CD4-positive, alpha-beta T cell treated with Interleukin-6 at 100 ng/mL for 8 hours (primary cell): ENCODE measurements at places on chromosomes 11 and 22.

DNA sequence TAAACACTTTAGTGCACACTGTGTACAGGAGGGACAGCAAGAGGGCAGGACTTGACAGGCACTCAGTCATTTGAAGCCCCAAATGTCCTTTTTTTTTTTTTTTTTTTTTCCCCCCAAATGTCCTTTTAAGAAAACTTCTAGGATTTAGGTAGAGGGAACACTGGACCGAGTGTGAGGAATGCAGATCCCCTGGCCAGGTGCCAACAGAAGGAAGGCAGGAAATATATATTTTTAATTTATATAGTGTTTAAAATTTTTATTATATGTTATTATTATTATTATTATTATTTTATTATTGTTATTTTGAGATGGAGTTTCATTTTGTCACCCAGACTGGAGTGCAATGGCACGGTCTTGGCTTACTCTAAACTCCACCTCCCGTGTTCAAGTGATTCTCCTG, 35.5 kb downstream of the ARHGAP8 start:
- no peak for DNase-seq

- DNase-seq: no peak
Observed at GRCh38 chr11:39412117-39412516, 2047.3 kb downstream of the LRRC4C start.

GRCh38 chr11:43874738-43875137, 5.9 kb upstream of the ALKBH3 start:
- DNase-seq: no peak

DNA sequence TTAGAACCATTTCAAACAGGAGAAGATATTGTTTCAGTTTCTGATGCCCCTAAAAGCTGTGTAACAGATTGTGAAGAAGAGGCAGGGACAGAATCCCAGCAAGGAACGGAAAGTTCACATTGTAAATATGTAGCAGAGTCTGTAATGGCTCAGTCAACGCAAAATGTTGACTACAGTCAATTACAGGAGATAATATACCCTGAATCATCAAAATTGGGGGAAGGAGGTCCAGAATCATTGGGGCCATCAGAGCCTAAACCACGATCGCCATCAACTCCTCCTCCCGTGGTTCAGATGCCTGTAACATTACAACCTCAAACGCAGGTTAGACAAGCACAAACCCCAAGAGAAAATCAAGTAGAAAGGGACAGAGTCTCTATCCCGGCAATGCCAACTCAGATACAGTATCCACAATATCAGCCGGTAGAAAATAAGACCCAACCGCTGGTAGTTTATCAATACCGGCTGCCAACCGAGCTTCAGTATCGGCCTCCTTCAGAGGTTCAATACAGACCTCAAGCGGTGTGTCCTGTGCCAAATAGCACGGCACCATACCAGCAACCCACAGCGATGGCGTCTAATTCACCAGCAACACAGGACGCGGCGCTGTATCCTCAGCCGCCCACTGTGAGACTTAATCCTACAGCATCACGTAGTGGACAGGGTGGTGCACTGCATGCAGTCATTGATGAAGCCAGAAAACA, 40.8 kb downstream of the IGLL1 start:
- DNase-seq: peak; percentile 76

DNA sequence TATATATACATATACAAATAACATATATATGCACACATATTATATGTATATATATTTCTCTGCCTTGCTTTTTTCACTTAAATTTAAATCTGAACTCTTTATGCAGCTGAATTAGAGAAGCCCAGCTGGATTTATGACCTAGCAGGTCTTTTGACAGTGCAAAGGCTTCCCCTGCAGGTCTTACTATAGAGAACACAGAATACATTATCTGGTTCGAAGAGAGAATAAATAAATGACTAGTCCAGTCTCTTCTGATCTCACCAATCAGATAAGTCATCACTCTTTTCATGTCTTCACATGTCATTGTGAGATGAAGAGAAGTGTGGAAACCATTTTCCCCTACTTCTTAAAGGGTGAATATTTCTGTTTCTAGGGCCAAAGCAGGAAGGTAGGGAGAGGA, 58.2 kb downstream of the OR10A6 start:
- DNase-seq: no peak

- DNase-seq: no peak
Observed at GRCh38 chr11:76825726-76826396, 34.9 kb upstream of the ACER3 start.

DNA sequence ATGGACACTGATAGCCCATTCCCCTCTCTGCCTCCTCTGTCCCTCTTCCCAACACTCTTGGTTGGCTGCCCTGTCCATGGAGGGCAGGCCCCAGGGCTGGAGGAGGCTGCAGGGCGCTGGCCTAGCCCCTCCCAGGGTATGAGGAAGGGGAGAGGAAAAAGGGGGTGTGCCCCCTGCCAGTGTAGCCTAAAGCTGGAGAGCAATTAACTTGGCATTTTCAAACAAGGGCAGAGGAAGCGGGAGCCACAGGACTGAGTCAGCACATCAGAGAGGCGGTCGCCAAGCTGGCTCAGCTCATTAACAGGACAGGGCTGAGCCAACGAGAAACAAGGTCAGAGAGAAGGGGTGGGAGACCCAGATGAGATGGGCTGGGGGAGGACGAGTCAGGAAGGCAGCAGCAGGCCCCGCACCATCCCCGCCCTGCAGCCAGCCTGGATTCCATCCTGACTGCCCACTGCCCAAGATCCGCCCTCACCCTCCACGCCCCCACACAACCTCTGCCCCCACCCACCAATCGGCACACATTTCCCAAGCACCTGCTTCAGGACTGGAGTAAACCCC, 76.3 kb downstream of the BUD13 start:
- DNase-seq: no peak

- DNase-seq: no peak
Observed at GRCh38 chr11:128783513-128783912, 83.6 kb downstream of the KCNJ1 start.

- no peak for DNase-seq
Observed at GRCh38 chr11:59254286-59254685, 41.6 kb upstream of the MPEG1 start.

DNA sequence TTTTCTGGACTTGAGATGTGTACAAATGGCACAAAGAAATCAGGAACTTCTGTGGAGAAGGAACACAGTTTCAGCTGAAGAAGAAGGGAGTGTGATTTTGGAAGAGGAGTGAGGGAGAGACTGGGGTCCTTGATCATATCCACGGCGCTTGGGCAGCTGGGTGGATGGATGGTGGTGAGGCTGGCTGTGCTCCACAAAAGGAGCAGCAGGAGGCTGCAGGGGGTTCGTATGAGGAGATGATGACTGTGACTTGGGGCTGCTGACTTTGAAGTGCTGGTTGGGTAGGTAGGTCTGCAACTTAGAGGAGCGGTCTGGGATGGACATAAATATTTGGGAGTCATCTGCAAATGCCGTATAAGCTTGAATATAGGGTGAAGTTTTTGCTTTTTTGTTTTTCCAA, 1.3 kb upstream of the DCHS1 start:
- no peak for DNase-seq

DNA sequence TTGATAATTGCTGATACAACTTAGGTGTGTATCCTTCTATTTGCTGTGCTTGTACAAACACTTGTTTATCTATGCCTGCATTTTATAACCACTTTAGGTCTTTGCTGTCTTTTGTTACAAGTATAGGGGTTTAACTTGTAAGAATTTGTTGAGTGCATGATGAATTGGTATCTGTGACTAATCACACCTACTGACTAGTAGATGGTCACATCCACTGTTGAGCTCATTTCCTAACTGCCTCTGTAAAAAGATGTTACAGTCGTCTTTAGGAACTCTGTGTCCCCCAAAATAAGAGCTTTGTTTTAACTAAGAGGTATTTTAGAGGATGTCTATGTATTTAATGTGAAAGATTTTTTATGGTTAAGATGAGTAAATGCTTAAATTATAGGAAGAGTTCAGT, 60.5 kb downstream of the HIPK3 start:
- DNase-seq: no peak

GRCh38 chr11:61773356-61773755, 19.0 kb downstream of the TMEM258 start:
- no peak for DNase-seq
